Memory B cell (primary cell): ENCODE measurements at places on chromosomes 6 and 20.

DNA sequence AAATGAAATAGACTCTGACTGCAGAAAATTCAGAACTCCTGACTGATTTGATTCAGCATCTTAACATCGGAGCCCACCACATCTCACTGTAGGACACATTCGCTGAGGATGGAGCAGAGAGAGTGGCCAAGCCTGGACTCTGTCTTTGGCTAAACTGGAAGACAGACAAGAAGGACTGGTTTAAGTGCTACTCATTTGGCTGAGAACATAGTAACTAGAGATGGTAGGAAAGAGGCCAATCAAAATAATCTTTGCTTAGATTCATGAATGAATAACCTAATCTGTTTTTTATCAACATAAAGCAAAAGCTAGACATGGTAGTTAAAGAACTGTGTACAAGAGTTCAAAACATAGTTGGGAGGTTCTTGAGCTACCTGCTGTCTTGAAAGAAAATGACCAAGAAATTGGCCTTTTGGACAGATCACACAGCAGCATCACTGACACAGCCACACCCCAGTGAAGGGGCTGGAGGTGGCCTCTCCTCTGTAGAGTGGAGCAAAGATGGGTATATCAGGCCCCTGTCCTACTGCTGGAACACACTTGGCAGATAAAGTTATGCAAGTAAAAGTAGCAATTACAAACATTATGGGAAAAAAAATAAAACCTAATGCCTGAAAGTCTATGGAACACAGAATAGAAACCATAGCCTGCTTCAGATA, 87.1 kb upstream of the NT5E start:
- no peak overlapping the region for H3K4me3 ChIP-seq
- no peak overlapping the region for H3K27ac ChIP-seq
- DNase-seq = no peak
- peaks cover 5% of the 10 kb centered on the region for H3K27me3 ChIP-seq
- H3K4me1 ChIP-seq = no peaks in the 10 kb centered on the region

GRCh38 chr6:111478749-111479148, 4.3 kb downstream of the REV3L start:
- H3K4me1 ChIP-seq = peaks cover 33% of the 10 kb centered on the region
- DNase-seq = no peak
- no peaks in the 10 kb centered on the region for H3K27me3 ChIP-seq
- H3K27ac ChIP-seq = peak overlapping the region; percentile 63

DNA sequence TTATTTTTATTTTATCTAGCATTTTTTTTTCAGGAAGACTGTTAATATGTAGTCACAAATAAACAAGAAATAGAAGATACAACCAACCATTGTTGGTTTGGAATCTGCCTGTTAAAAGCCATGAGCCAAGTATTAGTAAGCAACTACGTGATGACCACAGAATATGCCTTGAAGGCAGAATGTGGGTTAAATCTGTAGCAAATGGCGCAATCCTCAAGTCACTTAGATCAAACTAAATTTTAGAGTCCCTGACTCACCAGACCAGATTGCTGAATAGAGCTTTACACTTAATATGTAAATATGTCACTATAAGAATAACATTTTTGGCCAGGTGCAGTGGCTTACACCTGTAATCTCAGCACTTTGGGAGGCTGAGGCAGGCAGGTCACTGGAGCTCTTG, 800.1 kb upstream of the CITED2 start:
- no peak overlapping the region for H3K27ac ChIP-seq
- H3K4me1 ChIP-seq = no peaks in the 10 kb centered on the region
- no peaks in the 10 kb centered on the region for H3K36me3 ChIP-seq
- no peak for DNase-seq

GRCh38 chr6:43325876-43326275, 17.2 kb upstream of the CRIP3 start:
- DNase-seq = no peak
- peaks cover 7% of the 10 kb centered on the region for H3K36me3 ChIP-seq
- no peak overlapping the region for H3K4me3 ChIP-seq
- H3K27me3 ChIP-seq = no peaks in the 10 kb centered on the region
- no peak overlapping the region for H3K27ac ChIP-seq
- H3K4me1 ChIP-seq = peaks cover 14% of the 10 kb centered on the region

GRCh38 chr20:6108330-6108729, 14.5 kb downstream of the FERMT1 start:
- H3K36me3 ChIP-seq = no peaks in the 10 kb centered on the region
- peaks cover 11% of the 10 kb centered on the region for H3K27me3 ChIP-seq
- H3K4me3 ChIP-seq = no peak overlapping the region
- no peak overlapping the region for H3K27ac ChIP-seq
- no peaks in the 10 kb centered on the region for H3K4me1 ChIP-seq
